ENCODE measurements at places on chromosomes 6 and 20. TPM values are rescaled to one million over a fixed set of nuclear protein-coding genes. Genes with fewer than 3 reads are reported as not detected.

Gene TNNC2
- total RNA-seq: not detected

Gene TJAP1
- 16.1 TPM for total RNA-seq

Gene ZSCAN9
- 12.6 TPM for total RNA-seq

Gene MEI4
- total RNA-seq: not detected

Gene SSTR4
- total RNA-seq: not detected

Measured in transverse colon (tissue), 4 donors.